A549 treated with DMSO at 1 μM for 4 hours (cell line): ENCODE measurements at places on chromosomes 7 and 10. TPM values are rescaled to one million over a fixed set of nuclear protein-coding genes. Genes with fewer than 3 reads are reported as not detected.

SPRN gene
- total RNA-seq, result 0.13 to 0.38 TPM (median 0.21 TPM) in 5 replicates

GHRHR gene
- not detected in 5 replicates for total RNA-seq

MCM10 gene
- 25.2 to 29.7 TPM (median 27.1 TPM) in 5 replicates for total RNA-seq

CFAP58 gene
- total RNA-seq, result 0.07 to 0.28 TPM (median 0.11 TPM) in 5 replicates

OR6B1 gene
- total RNA-seq, result not detected in 5 replicates

FXYD4 gene
- not detected in 5 replicates for total RNA-seq

MAGI2 gene
- 0.30 to 0.45 TPM (median 0.40 TPM) in 5 replicates for total RNA-seq

PLXDC2 gene
- 0.06 TPM in 2 of 5 replicates, not detected in the others for total RNA-seq

TMEM178B gene
- 1.2 to 1.7 TPM (median 1.6 TPM) in 5 replicates for total RNA-seq

NUTM2B gene
- total RNA-seq, result 0.22 to 0.50 TPM (median 0.31 TPM) in 5 replicates

GPR37 gene
- total RNA-seq, result 0.50 to 0.63 TPM (median 0.56 TPM) in 5 replicates

OAT gene
- total RNA-seq, result 63.2 to 96.4 TPM (median 76.3 TPM) in 5 replicates
